NCI-H226 (cell line): ENCODE measurements at places on chromosomes 1 and 21.
A peak's percentile ranks its signal among the peaks of the same experiment; 100 is the strongest.

DNA sequence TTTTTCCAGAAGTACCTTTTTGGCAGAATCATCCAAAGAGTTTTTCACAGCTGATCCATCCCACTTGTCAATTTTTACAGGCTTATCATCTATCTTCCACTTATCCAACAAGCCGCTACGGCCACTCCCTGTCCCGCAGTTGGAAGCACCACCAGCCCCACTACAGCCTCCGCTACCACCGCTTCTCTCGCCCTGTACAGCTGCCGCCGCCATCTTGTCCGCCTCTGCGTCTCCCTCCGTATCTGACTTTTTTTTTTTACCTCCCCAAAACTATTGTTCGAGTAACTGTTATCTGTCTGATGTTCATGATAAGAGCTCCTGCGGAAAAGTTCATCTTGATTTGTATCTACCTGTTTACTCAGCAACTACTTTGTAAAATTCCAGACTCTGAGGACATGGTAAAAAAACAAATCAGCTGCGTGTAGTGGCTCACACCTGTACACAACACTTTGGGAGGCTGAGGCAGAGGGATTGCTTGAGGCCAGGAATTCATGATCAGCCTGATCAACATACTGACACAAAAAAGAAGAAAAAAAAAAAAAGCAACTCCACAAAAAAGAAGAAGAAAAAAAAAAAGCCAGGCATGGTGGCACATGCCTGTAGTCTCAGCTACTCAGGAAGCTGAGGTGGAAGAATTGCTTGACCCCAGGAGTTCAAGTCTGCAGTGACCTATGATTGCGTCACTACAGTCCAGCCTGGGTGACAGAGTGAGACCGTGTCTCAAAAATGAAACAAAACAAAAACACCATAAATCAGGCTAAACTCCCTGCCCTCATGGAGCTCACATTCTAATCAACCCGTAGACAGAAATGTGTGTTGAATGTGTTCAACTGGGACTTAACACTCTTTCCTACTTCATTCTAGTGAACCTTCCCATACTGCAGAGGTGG lies 8.0 kb upstream of the EYA3 start:
- DNase-seq, result no peak

DNA sequence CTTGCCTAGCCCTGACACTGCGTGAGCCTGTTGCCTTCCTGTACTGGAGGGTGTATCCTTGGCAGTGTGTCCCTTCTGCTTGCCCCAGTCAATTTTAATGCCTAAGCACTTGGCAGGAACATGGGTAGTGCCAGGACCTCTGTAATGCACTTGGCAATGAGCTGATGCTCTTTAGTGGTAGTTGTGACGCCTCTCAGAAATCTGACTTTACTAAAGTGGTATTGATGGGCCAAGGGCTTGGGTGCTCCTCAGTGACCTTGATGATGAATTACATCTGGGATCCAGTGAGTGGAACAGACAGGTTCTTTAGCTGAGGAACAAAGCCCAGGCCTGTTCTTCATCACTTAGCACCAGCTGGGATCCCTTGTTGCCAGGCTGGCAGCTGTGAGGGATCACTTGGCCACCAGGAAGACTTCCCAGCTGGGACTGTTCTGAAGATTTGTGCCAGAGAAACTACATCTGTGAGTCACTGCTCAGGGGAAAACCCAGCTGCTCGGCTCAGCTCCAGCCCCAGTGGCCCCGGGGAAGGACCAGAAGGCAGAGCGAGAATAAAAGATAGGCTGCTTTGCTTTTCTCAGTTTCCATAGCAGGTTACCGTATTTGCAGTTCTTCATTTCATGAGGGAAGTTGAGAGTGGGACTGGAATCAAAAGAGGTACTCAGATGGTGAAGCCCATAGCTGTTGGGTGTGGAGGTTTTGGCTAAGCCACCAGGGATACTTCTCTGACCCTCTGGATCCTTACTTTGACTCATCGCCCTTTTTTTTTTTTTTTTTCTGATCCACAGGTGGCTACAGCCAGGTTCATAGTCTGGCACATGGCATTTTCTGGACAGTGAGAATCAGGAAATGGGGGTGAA lies 28.5 kb upstream of the KCNA2 start:
- DNase-seq, result peak; percentile 3

GRCh38 chr1:53398576-53399365 lies 60.4 kb upstream of the DMRTB1 start:
- DNase-seq, result no peak

- peak; percentile 7 for DNase-seq
These were observed 719.0 kb downstream of the RWDD3 start for GRCh38 chr1:95953015-95953414.

DNA sequence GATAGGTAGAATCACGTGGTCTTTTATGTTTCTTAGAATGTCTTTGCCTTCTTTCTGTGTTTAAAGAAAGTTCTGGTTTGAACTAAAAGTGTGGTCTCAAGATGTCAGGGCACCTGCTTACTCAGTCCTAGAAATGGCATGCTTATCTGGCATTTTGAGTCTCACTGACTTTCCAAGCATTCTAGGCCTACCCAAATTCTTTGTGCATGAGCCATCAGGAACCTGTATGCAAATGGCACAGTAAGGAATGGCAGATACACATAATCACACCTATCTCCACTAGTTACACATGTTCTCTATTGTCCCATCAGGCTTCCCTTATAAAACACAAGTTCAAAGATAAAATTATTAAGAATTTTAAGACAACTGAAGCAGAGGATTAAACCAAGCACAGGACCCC lies 29.5 kb upstream of the CLCA4 start:
- DNase-seq, result peak; percentile 68

DNA sequence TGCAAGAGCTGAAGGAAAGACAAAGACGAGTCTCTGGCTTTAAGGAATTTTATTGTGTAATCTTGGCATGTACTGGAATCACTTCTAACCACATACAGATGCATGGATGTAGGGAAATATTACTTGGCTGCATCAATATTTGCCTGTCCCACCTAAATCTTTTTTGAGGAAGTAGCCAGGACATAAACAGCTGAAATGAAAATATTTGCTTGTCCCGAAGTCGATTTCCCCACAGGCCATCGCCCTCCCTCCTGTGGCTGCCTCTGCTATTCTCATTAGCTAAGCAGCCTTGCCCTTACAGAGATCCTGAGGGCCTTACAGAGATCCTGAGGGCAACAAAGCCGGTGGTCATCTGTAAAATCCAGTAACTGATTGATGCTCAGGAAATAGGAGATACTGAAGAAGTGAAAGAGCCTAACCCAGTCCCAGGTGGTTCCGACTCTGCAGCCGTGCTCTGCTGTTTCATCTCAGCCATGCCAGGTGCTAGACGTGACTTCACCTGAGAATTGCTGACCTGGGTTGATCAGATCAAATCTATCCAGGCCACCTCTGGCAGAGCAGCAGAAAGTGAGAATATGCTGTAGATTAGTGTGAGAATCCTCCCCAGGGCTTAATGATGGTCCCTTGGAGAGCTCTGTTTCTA lies 25.5 kb downstream of the MAN1C1 start:
- no peak for DNase-seq

- no peak for DNase-seq
These were observed 190.0 kb upstream of the VAMP3 start for GRCh38 chr1:7580923-7581753.

- no peak for DNase-seq
These were observed 242.4 kb upstream of the CSF3R start for GRCh38 chr1:36725151-36725550.

DNA sequence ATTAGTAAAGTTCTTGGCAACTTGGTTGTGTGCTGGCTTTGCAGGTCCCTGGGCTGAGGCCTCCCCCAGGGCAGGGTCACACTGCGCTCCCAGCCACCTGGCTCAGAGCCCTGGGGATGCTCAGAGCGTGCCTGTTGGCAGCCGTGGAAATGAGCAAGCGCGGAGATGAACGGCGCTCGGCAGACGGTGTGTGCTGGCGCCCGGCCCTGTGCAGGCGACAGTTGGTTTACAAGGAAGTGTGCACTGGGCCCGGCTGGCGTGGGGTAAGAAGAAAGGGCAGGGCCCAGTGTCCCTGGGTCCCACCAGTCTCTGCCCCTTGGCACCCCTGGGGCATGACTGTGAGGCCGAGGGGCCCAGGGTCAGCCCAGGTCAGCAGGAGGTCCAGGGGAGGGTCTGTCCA lies 25.7 kb upstream of the PEX10 start:
- DNase-seq, result no peak

GRCh38 chr1:237583756-237584155 lies 307.0 kb downstream of the ZP4 start:
- no peak for DNase-seq

- DNase-seq, result no peak
These were observed 39.5 kb upstream of the GNPAT start for GRCh38 chr1:231201375-231201978.

GRCh38 chr1:100699744-100700143 lies 19.8 kb upstream of the VCAM1 start:
- no peak for DNase-seq

GRCh38 chr21:41678016-41678923 lies 88.6 kb downstream of the RIPK4 start:
- DNase-seq, result peak; percentile 65

DNA sequence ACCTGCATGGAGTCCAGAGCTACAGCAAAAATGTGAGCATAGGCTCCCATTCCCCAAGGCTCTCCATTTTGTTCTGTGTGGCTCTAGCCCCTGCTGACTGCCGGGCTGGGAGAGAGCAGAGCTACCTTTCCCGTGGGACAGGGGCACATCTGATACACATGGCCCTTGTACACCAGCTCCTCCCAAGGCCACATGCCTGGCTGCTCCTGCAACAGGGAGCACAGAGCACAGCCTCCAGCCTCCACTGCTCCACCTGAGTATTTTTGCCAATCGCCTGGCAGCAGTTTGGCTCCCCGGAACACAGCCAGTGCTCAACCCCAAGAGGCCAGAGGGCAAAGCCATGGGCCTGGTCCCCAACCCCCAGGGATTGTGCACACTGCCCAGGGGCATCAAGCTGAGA lies 146.5 kb downstream of the CHD1L start:
- DNase-seq, result no peak

DNA sequence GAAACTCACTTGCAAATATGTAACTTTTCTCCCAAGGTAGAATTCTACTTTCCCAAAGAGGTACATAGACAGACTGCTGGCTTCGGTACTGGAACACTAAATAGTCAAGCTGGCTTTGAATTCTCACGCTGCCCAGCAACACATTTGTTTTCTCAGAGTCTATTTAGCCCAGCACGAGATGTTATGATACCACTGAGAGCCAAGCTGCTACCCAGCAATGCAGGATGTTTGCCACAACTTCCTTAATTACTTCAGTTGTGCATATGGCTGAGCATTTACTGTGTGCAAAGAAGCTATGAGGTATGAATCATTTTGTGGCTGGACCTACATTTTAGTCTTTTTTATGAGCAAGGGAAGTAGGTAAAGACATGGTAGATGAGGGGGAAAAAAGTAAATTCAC lies 793.2 kb downstream of the PLA2G4A start:
- DNase-seq, result peak; percentile 8

DNA sequence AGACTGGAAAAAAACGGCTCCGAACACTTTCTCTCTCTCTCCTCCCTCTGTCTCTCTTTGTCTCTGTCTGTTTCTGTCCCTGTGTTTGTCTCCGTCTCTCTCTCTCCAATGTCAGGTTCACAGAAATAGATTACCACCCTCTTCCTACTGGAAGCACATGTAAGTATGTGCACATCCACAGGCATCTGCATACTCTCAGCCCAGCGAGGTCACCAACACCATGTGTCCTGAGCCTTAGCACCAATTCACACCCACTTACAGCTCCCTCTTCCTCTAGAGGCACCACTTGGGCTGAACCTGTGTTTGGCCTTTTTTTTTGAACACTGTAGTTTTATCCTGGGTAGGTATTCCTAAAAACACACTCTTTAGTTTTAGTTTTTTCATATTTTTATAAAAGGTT lies 130.5 kb downstream of the ETS2 start:
- no peak for DNase-seq

DNA sequence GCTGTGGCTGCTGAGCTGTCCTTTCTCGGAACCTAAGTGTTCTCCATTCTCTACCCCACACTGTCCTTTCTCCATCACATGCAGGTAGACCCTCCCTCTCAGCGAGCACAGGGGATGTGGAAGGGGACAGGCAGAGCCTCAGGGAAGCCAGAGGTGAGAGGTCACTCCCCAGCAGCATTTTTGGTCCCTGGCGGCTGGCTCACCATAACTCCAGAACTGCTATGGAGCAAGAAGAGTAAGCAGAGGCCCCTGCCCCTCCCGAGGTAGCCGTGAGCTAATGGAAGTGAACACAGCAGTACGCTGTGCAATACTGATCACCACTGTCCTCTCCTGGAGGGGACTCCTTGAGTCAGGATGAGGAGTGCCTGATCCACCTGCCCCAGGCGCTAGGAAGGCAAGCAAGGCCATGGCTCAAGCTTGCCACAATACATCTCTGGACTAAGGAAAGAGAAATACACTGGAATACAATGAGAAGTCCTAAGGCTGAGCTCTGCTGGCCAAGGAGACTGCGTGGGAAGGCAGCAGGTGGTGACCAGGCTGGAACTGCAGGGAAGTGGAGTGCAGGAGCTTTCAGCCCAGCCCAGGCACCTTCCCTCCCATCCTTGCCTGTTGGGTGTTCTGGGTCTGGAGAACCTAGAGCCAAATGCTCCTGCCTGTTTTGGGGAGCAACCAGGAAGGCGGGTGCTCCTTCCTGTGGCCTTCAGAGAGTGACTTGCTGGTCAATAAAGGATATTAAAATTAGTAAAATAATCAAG lies 96.2 kb downstream of the LAMC2 start:
- no peak for DNase-seq

DNA sequence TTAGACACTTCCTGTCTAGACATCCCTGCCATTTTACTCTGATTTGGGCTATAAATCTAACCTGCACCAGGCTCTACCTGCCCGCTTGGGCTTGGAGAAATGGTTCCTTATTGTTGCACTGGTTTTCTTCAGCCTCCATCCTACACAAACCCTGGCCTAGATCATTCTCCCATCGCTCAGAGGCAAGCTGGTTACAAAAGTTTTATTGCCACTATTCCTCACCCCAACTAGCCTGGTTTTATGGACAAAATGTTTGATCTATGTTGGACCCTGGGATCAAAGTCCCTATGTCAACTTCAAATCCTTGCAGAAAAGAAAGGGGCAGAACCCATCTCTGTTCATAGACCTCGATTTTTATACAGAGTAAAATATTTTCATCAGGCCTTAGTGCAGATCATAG lies 31.5 kb upstream of the MTF2 start:
- no peak for DNase-seq

DNA sequence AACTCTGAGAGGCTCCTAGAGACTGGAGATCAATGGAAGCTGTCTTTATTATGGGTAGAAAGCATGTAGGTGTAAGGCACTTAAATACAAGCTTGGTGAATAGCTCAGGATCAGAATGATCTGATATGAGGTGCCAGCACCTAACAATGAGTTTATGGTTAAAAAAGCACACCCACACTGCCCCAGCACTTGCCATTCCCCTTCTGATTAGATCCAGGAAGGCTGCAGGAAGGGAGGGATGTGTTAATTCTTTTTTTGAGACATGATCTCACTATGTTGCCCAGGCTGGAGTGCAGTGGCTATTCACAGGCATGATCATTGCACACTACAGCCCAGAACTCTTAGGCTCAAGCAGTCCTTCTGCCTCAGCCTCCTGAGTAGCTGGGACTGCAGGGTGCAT lies 71.8 kb upstream of the IVNS1ABP start:
- no peak for DNase-seq

- DNase-seq, result no peak
These were observed 149.4 kb downstream of the ELAVL4 start for GRCh38 chr1:50257940-50258685.
